ENCODE measurements at places on chromosomes 2 and 18.
A peak's percentile ranks its signal among the peaks of the same experiment; 100 is the strongest.

GRCh38 chr2:111171337-111171930, 50.7 kb downstream of the BCL2L11 start:
- no peak for DNase-seq

GRCh38 chr18:36700955-36701354, 127.8 kb downstream of the TPGS2 start:
- DNase-seq = no peak

DNA sequence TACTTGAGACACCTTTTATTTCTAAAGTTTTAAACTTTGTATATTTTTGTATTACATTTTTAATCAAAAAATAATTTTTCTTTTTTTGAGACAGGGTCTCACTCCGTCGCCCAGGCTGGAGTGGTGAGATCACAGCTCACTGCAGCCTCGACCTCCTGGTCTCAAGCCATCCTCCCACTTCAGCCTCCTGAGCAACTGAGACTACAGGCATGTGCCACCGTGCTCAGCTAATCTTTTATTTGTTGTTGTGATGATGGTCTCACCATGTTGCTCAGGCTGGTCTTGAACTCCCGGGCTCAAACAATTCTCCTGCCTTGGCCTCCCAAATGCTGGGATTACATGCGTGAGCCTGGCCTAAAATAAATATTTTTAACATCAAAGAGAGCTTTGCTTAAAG, 218.7 kb upstream of the SH3BP4 start:
- DNase-seq = no peak

GRCh38 chr18:26549263-26550094, 1.1 kb upstream of the KCTD1 start:
- DNase-seq = no peak

GRCh38 chr2:232533944-232534710, 5.4 kb upstream of the CHRNG start:
- DNase-seq = no peak

DNA sequence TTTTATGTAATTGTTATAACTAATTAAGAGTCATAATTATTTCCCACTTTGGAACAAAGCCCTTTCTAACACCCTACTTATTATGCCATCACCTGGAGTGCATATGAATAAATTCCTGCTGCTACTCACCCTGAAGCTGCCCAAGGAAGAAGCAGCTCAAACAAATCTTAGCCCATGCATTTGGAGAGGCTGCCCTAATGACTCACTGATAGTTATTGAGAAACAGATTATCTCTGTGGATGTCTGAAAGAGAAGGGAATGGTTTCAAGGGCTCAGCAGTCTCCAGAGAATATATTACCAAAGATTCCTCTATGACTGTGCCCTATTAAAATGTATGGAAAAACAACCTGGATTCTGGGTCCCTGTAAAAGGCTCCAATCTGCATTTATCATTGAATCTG, 81.0 kb downstream of the GPR39 start:
- DNase-seq = no peak

DNA sequence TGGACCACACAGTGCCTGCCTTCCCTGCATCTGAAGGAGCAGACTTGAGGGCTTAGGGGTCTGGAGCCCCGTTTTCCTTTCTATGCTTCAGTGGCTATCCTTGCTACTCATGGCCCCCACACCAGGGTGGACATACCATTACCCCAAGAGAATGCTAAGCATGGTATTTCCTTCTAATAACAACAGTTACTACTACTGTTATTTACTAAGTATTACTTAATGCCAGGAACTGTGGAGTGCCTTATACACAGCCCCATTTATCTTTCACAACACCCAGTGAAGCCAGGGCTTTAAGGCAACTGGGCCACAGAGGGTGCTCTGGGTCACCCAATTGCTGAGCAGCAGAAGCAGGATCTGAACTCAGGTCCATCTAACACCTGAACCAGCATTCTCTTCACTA, 5.8 kb upstream of the PAX8 start:
- no peak for DNase-seq

GRCh38 chr2:178913049-178913441, 105.8 kb upstream of the TTN start:
- no peak for DNase-seq

DNA sequence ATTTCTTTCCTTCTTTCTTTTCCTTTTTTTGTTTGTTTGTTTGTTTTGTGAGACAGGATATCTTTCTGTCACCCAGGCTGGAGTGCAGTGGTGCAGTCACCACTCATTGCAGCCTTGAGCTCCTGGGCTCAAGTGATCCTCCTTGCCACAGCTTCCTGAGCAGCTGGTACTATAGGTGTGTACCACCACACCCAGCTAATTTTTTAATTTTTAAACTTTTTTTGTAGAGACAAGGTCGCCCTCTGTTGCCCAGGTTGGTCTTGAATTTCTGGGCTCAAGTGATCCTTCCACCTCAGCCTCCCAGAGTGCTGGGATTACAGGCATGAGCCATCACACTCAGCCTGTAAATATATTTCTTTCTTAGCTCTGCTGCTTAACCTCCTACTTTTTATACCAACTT, 83.4 kb upstream of the CYP20A1 start:
- peak; percentile 24 for DNase-seq

GRCh38 chr2:191266201-191266600, 21.0 kb downstream of the MYO1B start:
- DNase-seq = no peak

DNA sequence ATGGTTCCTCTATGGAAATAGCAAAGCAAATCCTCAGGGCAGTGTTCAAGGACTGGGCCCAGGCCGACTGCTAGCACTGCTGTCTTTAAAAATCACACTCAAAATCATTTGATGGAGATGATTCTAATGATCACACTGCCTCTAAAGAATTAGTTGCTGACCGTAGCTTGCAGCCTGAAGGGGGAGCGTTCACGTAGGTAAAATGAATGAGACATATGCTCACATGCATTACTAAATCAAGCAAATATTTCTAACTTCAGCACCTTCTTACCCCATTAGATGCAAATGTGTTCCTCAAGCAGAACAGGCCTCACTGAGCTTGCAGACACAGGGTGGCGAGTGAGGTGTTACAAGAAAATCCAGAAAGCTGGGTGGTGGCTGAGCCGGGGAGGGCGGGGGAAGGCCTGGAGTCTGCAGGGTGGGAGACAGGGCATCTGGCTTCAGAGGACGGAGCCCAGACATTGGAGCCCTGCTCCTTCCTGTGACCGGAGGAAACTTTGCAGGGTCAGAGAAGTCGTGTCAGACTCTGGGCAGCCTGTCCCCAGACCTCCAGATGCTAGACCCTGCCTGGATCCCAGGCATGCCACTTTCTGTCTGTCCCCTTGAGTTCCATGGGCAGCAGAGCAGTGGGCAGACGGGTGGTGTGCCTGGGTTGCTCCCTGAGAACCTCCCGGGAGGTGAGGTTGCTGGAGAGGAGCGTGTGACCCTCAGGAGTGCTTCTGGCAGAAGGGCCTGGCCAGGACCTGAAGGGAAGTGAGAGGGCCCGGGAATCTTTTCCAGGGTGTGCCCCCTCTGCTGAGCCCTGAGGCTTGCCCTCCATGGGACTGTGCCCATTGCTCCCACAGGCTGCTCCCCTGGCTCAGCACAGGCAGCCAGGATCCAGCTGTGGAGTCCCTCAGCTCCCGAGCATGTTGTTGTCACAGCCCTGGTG, 7.1 kb upstream of the NPPC start:
- DNase-seq = no peak

All from CD4-positive, alpha-beta T cell treated with Interleukin-21 for 1 hour (primary cell).